Activated CD8-positive, alpha-beta T cell treated with anti-CD3 and anti-CD28 coated beads, Interleukin-2, amount 10 ng/mL, durations not matched to agents 7 days and 5 days (primary cell): ENCODE measurements at places on chromosomes 2 and 18. TPM values are rescaled to one million over a fixed set of nuclear protein-coding genes. Genes with fewer than 3 reads are reported as not detected.

- H3K4me3 ChIP-seq = no peak overlapping the region
- no peak for DNase-seq
- H3K36me3 ChIP-seq = no peaks in the 10 kb centered on the region
Measured at GRCh38 chr18:55079481-55080355, 120.5 kb upstream of the CCDC68 start.

DNA sequence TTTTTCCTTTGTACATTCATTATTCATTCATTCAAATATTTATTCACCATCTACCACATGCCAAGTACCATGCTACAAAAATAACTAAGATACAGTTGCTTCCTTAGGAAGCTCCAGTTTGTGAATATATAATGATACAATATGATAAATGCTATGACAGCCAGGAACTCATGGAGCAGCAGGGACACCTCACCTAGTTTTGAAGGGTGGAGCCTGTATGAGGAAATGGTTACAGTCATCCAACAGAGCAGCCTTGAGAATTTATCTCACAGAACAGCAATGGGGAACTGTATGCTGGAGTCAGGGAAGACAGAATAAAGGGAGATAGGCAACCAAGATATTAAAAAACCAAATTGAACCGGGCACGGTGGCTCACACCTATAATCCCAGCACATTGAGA, 124.0 kb downstream of the OSBPL1A start:
- no peaks in the 10 kb centered on the region for H3K36me3 ChIP-seq
- H3K27me3 ChIP-seq = peaks cover 46% of the 10 kb centered on the region
- DNase-seq = no peak
- no peak overlapping the region for H3K4me3 ChIP-seq
- H3K27ac ChIP-seq = no peak overlapping the region
- peaks cover 3% of the 10 kb centered on the region for H3K4me1 ChIP-seq

GRCh38 chr2:232541195-232541960, 1.9 kb downstream of the CHRNG start:
- peaks cover 19% of the 10 kb centered on the region for H3K4me1 ChIP-seq
- DNase-seq = no peak
- peaks cover 9% of the 10 kb centered on the region for H3K27me3 ChIP-seq

- no peak for DNase-seq
- H3K4me1 ChIP-seq = no peaks in the 10 kb centered on the region
- no peaks in the 10 kb centered on the region for H3K36me3 ChIP-seq
- no peak overlapping the region for H3K4me3 ChIP-seq
Measured at GRCh38 chr2:88239781-88240180, 69.6 kb downstream of the THNSL2 start.

- no peaks in the 10 kb centered on the region for H3K27me3 ChIP-seq
- H3K4me3 ChIP-seq = no peak overlapping the region
- H3K4me1 ChIP-seq = no peaks in the 10 kb centered on the region
- H3K36me3 ChIP-seq = no peaks in the 10 kb centered on the region
- DNase-seq = no peak
- no peak overlapping the region for H3K27ac ChIP-seq
Measured at GRCh38 chr2:211349031-211349430, 792.6 kb downstream of the CPS1 start.

DNA sequence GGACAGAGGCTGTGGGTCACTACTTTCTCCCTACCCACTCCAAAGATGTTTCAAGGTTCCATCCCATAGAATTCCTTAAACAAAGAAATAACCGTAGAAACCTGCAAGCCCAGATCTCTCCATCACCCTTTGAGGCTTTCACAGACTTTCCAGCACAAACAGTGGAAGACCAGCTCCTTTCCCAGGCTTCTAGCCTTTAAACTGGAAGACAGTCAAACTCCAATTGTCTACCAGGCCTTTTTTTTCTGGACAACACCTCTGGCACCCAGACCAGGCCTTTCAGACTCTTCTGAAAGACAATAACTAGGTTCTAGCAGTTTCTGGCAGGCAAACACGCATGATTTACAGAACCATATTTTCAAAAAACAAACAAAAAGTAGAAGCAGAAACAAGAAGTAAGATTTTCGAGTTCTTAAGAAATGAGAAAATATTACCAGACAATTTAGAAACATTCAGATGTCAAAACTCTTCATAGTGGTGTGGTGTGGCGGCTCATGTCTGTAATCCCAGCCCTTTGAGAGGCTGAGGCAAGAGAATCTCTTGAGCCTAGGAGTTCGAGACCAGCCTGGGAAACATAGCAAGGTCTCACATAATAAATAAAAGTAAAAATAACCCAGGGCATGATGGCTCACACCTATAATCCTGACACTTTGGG, 106.8 kb upstream of the MSH2 start:
- peaks cover 31% of the 10 kb centered on the region for H3K27me3 ChIP-seq
- H3K4me3 ChIP-seq = no peak overlapping the region
- H3K36me3 ChIP-seq = no peaks in the 10 kb centered on the region
- peaks cover 10% of the 10 kb centered on the region for H3K4me1 ChIP-seq
- no peak overlapping the region for H3K27ac ChIP-seq

DNA sequence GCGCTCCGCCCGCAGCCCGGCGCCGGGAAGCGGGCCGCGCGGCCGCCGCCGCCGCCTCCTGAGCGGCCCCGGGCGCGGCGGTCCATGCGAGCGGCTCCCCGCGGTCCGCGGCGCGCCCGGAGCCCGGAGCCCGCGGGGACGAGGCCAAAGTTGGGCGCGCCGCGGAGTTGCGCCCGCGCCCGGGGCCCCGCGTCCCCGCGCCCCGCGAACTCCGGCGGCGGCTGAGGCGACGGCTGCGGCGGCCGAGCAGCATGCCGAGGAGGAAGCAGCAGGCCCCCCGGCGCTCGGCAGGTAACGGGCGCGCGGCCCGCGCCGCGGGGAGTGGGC, 992 bp downstream of the TSHZ1 start:
- peaks cover 58% of the 10 kb centered on the region for H3K4me1 ChIP-seq
- H3K4me3 ChIP-seq = no peak overlapping the region
- peaks cover 32% of the 10 kb centered on the region for H3K36me3 ChIP-seq
- H3K27me3 ChIP-seq = peaks cover 7% of the 10 kb centered on the region
- DNase-seq = no peak

DNA sequence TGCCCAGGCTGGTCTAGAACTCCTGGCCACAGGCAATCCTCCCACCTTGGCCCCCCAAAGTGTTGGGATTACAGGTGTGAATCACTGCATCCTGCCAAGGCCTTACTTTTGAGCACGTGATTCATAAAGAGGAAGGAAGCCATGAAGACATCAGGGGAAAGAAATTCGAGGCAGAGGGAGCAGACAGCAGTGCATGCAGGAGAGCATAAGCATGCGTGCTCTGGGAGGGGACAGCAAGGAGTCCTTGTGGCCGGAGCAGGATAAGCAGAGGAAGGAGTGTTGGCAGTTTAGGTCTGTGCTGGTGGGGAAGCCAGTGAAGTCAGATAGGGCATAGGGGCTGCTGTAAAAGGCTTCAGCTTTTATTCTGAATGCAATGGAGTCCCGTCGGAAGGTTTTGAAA, 400.5 kb upstream of the RAB12 start:
- no peak overlapping the region for H3K4me3 ChIP-seq
- H3K27me3 ChIP-seq = no peaks in the 10 kb centered on the region
- H3K27ac ChIP-seq = no peak overlapping the region
- no peak for DNase-seq
- no peaks in the 10 kb centered on the region for H3K4me1 ChIP-seq
- H3K36me3 ChIP-seq = no peaks in the 10 kb centered on the region

GRCh38 chr2:27956888-27957287, 66.4 kb downstream of the BABAM2 start:
- H3K36me3 ChIP-seq = peaks cover 44% of the 10 kb centered on the region
- H3K27ac ChIP-seq = peak overlapping the region; percentile 27
- no peaks in the 10 kb centered on the region for H3K27me3 ChIP-seq

GRCh38 chr2:63378589-63378988, 209.7 kb downstream of the WDPCP start:
- H3K4me3 ChIP-seq = no peak overlapping the region
- peaks cover 3% of the 10 kb centered on the region for H3K4me1 ChIP-seq
- H3K27ac ChIP-seq = no peak overlapping the region
- DNase-seq = no peak
- no peaks in the 10 kb centered on the region for H3K36me3 ChIP-seq

- H3K4me3 ChIP-seq = no peak overlapping the region
- H3K4me1 ChIP-seq = no peaks in the 10 kb centered on the region
- H3K27ac ChIP-seq = no peak overlapping the region
- no peaks in the 10 kb centered on the region for H3K27me3 ChIP-seq
Measured at GRCh38 chr2:195162194-195162593, 494.8 kb upstream of the SLC39A10 start.

DNA sequence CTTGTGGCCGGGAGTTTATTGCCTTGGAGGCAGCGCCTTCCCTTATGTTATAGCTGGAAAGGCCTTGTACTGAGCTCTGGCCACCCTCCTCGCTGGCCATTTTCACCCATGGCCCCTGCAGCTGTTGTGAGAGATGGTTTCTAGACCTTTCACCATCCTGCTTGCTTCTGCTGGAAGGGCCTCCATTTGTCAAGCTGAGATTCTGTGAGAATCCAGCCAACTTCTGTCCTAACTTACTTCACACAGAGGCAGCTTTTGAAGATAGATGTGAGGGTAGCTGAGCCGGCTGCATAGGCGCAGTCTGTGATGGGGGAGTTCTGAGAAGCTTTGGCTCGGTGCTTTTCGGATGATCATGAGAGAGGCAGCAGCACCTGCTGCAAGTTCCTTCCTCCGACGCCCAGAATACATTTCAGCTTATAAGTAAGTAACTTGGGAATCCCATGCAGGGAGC, 8.7 kb downstream of the CTIF start:
- peaks cover 13% of the 10 kb centered on the region for H3K4me1 ChIP-seq
- no peak for DNase-seq
- peaks cover 27% of the 10 kb centered on the region for H3K27me3 ChIP-seq
- no peaks in the 10 kb centered on the region for H3K36me3 ChIP-seq

DNA sequence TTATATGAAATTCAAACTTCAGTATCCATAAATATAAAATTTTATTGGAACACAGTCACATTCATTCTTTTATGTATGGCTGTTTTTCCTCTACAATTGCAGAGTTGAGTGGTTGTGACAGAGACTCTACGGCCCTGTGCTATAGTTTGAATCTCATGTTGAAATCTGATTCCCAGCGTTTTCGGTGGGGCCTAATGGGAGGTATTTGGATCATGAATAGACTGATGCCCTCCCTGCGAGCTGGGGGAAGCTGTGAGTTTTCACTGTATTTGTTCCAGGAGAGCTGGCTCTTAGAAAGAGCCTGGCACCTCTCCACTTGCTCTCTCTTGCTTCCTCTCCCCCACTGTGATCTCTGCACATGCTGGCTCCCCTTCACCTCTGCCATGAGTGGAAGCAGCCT, 1.7 kb downstream of the PFN4 start:
- H3K27me3 ChIP-seq = no peaks in the 10 kb centered on the region
- H3K4me1 ChIP-seq = peaks cover 12% of the 10 kb centered on the region
- H3K4me3 ChIP-seq = no peak overlapping the region
- H3K36me3 ChIP-seq = no peaks in the 10 kb centered on the region
- no peak for DNase-seq

DNA sequence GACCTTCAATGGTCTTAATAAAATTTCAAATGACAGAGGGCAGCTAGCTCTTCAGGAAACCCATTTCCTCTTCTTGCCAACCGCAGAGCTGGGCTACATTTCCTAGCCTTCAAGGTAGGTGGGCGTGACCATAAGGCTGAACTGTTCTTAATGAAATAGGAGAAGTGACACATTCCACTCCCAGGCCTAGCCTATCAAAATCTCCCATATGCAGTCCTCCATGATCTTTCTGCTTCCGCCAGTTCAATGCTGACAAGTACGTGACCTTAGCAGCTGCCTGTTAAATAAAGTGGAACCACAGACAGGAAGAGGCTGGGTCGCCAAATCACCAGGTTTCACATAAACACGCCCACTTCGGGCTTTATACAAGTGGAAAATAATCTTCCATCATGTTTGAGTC, 13.2 kb downstream of the SERPINE2 start:
- H3K4me1 ChIP-seq = peaks cover 60% of the 10 kb centered on the region
- DNase-seq = peak; percentile 88
- peak overlapping the region; percentile 45 for H3K4me3 ChIP-seq
- H3K36me3 ChIP-seq = peaks cover 25% of the 10 kb centered on the region

- H3K27ac ChIP-seq = no peak overlapping the region
- no peaks in the 10 kb centered on the region for H3K36me3 ChIP-seq
- no peak overlapping the region for H3K4me3 ChIP-seq
- no peaks in the 10 kb centered on the region for H3K4me1 ChIP-seq
Measured at GRCh38 chr2:201953396-201953795, 80.3 kb upstream of the FZD7 start.

The NDC80 gene
- 103 TPM for total RNA-seq
